ENCODE measurements at places on chromosomes 4 and X.
A peak's percentile ranks its signal among the peaks of the same experiment; 100 is the strongest.

DNA sequence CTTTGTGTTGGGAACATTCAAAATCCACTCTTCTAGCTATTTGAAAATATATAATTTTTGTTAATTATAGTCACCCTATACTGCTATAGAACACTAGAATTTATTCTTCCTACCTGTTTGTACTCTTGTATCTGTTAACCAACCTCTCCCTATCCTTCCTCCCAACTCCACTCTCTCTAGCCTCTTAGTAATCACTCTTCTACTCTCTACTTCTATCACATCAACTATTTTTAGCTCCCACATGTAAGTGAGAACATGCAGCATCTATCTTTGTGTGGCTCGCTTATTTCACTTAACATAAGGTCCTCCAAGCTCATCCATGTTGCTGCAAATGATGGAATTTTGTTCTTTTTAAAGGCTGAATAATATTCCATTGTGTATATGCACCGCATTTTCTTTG is 537.3 kb downstream of the MID1IP1 start:
- no peak for DNase-seq

DNA sequence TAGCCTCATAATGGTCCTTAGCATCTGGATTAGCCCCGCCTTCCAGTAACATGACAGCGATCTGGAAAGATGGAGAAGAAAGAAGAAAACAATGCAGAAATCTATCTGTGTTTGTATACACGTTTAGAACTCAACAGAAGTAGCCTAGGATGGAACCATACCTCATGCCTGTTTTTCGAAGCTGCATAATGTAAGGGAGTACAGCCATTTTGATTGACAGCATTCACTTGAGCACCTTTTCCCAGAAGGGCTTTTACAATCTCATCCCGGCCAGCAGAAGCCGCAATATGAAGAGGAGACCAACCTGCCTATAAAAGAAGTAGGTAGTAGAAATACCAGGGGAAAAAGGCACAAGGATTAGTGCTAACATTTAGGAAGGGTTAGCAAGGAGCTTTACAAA is 3.5 kb downstream of the PSMD10 start:
- DNase-seq: no peak

- DNase-seq: no peak
These were observed 4.9 kb upstream of the TXK start for GRCh38 chr4:48138936-48139335.

GRCh38 chr4:2041239-2042130 is 17.6 kb upstream of the NAT8L start:
- DNase-seq: peak; percentile 84
